ENCODE measurements at places on chromosomes 1 and 21. TPM values are rescaled to one million over a fixed set of nuclear protein-coding genes. Genes with fewer than 3 reads are reported as not detected.

DNA sequence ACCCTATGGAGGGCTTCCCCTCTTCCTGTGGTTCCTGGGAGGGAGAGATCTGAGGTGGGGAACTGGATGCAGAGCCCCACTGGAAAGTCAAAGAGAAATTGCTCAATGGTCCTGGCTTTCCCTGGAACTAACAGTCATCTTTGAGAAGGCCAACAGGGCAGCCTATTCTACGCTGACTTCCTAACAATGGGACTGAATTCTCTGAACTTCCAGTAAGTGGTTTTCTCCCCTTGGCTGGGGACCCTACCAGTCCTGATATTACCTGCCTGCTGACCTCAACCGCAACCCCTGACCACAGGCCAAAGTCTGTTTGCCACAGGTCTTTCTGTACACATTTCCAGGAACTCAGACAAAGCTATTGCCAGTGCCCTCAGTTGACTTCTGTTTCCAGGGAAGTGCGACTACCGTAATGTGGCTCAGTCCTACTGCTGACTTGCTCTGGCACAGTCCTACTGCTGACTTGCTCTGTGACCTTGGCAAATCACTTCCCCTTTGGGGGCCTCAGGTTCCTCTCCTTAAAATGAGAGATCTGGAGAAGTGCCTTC, 55.3 kb downstream of the C8B start:
- H3K27ac ChIP-seq = no peak overlapping the region
- no peaks in the 10 kb centered on the region for H3K27me3 ChIP-seq
- no peaks in the 10 kb centered on the region for H3K36me3 ChIP-seq

DNA sequence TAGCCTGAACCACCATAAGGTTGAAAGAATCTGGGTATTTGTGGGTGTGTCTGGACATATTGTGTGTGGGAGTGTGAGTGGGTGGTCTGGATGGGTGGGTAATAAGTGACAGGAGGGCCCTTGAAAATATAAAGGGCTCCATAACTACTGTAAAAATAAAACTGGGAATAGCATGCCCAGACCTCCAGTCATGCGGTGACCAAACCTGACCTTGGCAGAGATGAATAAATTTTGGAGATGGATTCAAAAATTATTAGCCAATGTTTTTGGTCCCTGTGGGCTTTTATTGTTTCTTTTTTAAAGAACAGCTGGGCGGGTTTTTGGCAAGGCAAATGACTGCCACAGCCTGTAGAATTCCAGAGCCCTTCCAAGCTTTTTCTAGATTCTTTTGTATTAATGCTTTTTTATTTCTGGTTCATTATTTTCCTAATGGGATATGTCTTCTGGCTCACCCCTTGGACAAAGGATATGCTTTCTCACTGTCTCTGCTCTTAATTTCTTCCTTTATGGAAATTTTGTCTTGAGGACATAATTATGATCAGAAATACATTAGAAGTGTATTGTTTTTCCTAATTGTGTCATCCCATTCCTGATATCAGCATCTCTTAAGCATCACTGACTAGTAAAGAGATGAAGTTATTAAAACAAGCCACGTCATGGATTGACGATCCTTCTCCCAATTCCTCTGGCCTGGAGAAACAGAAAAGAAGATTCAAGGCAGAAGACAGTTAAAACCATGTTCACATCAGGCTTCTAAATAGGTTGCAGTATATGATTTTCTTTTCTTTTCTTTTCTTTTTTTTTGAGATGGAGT, 69.5 kb downstream of the NTMT2 start:
- DNase-seq = no peak
- no peak overlapping the region for H3K4me3 ChIP-seq
- H3K36me3 ChIP-seq = no peaks in the 10 kb centered on the region

DNA sequence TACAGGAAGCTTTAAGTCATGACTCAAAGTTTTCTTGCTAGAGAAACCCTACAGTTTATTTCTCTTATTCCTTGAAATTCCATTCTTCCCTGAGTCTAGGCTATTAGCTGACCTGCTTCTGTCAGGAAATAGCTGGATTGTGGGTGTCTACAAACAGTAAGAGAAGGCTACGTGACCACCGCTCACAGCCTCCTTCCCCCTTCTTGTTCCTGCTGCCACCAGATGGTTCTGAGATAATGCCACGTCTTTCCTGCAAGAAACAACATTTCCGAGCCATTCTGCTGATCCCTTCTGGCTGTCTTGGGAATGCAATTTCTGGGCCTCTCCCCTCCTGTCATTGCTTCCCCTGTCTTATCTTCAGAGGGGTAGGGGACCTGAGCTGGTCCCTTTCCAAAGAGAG, 128.9 kb upstream of the SGIP1 start:
- no peak for DNase-seq
- no peaks in the 10 kb centered on the region for H3K36me3 ChIP-seq
- H3K27me3 ChIP-seq = no peaks in the 10 kb centered on the region
- no peaks in the 10 kb centered on the region for H3K4me1 ChIP-seq
- H3K27ac ChIP-seq = no peak overlapping the region

GRCh38 chr1:54290506-54291184, 90.7 kb downstream of the MRPL37 start:
- no peaks in the 10 kb centered on the region for H3K36me3 ChIP-seq
- H3K4me1 ChIP-seq = peaks cover 73% of the 10 kb centered on the region
- no peak overlapping the region for H3K4me3 ChIP-seq
- peak overlapping the region; percentile 6 for H3K27ac ChIP-seq
- no peak for DNase-seq

- no peaks in the 10 kb centered on the region for H3K27me3 ChIP-seq
- peaks cover 80% of the 10 kb centered on the region for H3K36me3 ChIP-seq
These were observed 113.8 kb downstream of the UBR4 start for GRCh38 chr1:19096036-19096833.

GRCh38 chr1:204735042-204735441, 49.5 kb upstream of the LRRN2 start:
- no peaks in the 10 kb centered on the region for H3K27me3 ChIP-seq
- DNase-seq = no peak
- H3K4me3 ChIP-seq = no peak overlapping the region
- H3K36me3 ChIP-seq = no peaks in the 10 kb centered on the region
- no peaks in the 10 kb centered on the region for H3K4me1 ChIP-seq

The DAP3 gene
- 54.1 TPM for total RNA-seq
